ENCODE measurements at places on chromosomes 12 and 14.

- DNase-seq, result no peak
Measured at GRCh38 chr14:104445086-104445485, 134.5 kb upstream of the C14orf180 start.

- no peak for DNase-seq
Measured at GRCh38 chr12:22881878-22882385, 257.0 kb downstream of the ETNK1 start.

- no peak for DNase-seq
Measured at GRCh38 chr12:3580094-3580749, 89.2 kb downstream of the PRMT8 start.

DNA sequence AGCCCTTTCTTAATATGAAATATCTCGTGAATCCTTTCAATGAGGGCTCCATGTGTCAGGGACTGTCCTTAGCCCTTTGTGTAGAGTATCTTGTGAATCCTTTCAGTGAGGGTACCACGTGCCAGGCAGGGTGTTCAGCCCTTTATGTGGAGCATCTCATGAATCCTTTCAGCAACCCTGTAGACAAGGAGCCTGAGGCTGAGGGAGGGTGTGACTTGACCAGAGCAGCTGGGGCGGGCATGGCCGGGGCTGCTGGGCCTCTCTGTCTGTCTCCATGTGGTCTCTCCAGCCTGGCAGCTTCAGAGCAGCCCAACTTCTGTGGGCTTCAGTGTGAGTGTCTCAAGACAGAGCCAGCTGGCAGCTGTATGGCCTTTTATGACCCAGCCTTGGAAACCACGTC is 140.2 kb downstream of the AACS start:
- DNase-seq, result peak; percentile 28

DNA sequence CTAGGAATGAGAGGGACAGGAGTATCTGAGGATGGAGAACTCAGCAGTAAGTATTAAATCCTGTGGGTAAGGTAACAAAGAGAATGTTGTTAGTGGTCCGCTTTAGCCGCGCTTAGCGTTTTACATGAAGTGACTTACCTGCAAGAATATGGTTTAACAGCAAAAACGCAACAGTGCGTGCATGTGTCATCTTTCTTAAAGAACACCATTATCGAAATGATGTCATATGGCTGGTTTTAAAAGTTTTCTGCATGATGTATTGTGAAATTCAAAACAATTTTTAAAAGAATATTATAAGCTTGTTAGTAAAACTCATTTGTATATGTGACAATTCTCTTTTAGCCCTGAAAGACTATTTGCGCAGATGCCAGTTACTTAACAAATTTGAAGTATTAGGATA is 1.7 kb downstream of the LEMD3 start:
- no peak for DNase-seq

GRCh38 chr14:68477110-68477455 is 315.8 kb downstream of the ZFP36L1 start:
- no peak for DNase-seq

DNA sequence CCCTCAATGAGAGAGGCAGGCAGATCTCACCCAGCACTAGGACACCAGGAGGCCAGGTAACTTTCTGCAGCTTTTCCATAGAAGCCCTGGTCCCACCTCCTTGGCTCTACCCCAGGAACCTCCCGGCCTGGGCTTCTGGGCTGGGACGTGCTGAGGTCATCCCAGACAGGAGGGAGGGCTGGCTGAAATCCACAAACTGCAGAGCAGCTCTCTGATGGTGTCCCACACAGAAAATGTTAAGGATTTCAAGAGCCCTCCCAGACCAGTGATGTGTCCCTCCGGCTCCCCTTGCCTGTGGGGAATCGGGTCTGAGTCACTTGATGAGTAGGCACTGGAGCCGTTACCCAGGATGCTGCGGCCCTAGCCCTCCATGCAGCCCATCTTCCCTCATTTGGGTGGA is 124.1 kb downstream of the ESRRB start:
- no peak for DNase-seq

DNA sequence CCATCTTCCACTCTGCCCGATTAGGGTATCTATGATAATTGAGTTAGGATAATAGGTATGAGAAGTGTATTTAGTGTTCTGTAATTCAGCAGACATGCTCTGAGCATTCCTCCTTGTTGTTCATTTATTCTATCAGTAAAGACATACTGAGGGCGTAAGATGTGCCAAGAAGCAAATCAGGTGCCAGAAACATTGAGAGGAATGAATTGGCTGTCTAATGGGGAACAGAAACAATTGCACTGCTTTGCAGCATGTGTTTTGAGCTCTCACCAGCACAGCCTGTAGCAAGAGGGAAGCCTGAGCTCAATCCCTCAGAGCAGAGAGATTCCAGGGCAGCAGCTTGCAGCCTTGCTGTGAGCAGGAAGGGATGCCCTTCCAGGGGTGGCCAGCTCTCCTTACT is 589.3 kb downstream of the BCL11B start:
- DNase-seq, result no peak

GRCh38 chr12:113191227-113191626 is 5.7 kb downstream of the RITA1 start:
- DNase-seq, result no peak

- DNase-seq, result no peak
Measured at GRCh38 chr14:99318091-99318958, 46.3 kb upstream of the BCL11B start.

DNA sequence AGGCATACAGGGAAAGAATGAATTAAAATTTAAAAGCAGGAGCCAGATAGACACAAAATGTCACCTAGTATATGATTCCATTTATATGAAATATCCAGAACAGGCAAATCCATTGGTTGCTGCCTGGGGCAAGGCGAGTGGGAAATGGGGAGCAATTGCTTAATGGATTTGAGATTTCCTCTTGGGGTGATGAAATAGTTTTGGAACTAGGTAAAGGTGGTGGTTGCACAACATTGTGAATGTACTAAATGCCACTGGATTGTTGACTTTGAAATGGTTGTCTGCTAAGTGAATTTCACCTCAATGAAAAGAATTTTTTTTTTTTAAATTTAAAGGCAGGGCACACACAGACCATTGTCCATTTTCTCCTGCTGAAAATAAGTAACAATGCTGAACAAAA is 61.9 kb downstream of the ABCC9 start:
- no peak for DNase-seq
